ENCODE measurements at places on chromosomes 7 and 10. TPM values are rescaled to one million over a fixed set of nuclear protein-coding genes. Genes with fewer than 3 reads are reported as not detected.

DNA sequence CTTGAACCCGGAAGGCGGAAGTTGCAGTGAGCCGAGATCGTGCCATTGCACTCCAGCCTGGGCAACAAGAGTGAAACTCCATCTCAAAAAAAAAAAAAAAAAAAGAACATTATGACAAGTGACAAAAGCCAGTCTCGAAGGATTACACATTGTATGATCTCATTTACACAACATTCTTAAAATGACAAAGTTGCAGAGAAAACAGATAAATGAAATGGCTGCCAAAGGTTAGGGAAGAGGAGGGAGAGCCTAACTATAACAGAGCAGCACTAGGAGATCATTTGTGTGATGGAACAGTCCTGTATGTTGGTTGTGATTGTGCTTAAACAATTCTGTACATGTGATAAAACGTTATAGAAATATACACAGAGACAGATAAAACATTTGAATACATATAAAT is 16.2 kb upstream of the CPVL start:
- no peak for DNase-seq

The AASS gene
- total RNA-seq = 82.0 TPM

DNA sequence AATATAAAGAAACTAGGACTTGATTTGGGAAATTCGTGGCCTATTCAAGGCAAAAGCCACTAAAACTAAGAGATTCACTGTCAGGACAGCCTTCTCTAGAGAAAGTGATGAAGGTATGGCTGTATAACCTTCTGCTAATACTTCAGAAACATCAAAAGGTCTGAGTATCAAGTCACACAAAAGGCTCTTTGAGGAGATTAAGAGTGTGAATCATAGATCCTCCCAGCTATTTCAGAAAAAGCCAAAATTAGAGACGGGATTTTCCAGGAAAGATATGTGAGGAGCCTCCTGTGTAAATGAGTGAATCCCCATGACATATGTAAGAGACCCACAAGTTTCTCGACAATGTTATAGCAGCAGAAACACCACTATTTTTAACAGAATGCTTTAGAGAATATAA is 56.2 kb downstream of the UBE3C start:
- DNase-seq = no peak

The BTBD16 gene
- total RNA-seq = not detected

The VSTM2A gene
- total RNA-seq = not detected

DNA sequence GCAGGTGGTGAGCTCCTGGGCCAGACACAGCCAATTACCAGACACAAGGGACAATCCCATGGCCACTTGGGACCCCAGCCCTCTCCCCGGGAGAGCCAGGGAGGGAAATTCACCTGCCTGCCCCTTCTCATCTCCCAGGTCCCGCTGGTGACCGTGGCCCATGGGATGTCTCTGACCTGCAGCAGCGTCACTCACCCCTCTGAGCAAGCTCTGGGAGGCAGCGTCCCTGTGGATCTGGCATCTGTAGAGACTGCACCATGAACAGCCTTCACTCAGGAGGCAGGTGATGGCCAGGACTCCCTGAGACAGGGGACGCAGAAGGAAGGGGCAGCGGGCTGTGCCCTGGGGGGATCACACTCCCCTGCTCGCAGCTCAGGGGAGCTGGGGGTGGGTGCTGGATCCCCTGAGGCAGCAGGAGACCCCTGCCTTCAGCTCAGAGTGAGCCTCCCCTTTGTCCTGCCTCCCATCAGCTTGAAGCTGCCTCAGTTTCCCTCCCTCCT is 90.8 kb downstream of the FOXL3 start:
- DNase-seq = peak; percentile 7

The PTPRZ1 gene
- 9.1 TPM for total RNA-seq

- DNase-seq = no peak
Measured at GRCh38 chr7:84294847-84295455, 100.4 kb upstream of the SEMA3A start.

The SLC39A12 gene
- not detected for total RNA-seq

The TRPV6 gene
- total RNA-seq = 0.46 TPM

GRCh38 chr7:2689951-2690705 is 2.1 kb downstream of the AMZ1 start:
- no peak for DNase-seq

GRCh38 chr7:106869954-106870353 is 4.9 kb downstream of the PIK3CG start:
- no peak for DNase-seq

The NODAL gene
- not detected for total RNA-seq

GRCh38 chr7:50792342-50793119 is 9.8 kb upstream of the GRB10 start:
- peak; percentile 28 for DNase-seq

DNA sequence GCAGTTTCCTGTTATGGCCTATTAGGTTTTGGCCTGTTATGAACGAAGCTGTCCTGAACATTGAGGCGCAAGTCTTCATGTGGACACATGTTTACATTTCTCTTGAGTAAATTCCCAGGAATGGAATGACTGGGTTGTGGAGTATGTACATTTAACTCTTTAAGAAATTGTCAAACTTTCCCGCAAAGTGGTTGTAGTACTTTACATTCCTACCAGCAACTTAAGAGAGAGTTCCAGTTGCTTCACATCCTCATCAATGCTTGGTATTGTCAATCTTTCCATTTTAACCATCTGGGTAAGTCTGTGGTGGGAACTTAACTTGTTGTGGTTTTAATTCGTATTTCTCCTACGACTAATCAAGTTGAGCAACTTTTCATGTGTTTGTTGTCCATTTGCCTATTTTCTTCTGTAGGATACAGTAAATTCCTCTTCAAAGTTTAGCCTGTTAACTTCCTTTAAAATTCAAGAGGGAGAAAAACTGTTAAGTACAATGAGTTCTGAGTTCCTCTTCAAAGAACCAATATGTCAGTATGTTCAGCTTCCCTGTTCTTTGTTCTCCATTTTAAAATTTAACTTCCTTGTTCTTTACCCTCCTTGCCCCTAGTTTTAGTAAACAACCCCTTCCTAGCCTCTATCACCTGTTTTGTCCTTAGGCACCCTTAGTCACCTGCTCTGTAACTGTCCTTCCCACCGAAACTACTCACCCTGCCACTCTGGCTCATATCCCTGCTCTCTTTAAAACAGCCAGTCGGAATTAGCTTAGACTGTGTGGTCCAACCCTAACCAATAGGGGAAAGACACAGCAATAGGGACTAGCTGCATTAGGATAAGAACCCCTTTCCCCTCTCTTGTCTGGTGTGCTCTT is 74.0 kb downstream of the FAM241B start:
- DNase-seq = no peak

DNA sequence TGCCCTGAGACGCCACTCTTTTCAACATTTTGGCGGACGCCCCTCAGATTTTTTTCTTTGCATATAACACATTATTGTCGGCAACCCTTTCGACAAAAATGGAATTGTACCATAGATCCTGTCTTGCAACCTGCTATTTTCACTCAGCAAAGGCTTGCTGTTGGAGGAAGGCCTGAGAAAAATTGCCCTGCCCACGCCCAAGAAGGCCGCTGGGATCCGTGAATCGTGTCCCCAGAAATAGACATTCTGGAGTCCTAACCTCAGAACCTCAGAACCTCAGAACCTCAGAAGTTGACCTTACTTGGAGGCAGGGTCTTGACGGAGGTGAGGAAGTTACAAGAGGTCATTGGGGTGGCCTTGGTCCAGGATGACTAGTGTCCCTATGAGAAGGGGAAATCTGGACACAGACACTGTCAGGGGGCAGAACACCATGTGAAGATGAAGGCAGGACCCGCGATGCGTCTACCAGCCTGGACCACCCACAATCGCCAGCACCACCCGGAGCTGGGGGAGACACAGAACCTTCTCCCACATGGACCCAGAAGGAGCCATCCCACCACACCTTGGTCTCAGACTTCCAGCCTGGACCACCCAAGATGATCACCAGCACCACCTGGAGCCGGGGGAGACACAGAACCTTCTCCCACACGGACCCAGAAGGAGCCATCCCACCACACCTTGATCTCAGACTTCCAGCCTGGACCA is 19.1 kb upstream of the DNAAF5 start:
- no peak for DNase-seq

The CALHM1 gene
- total RNA-seq = not detected

- DNase-seq = no peak
Measured at GRCh38 chr7:112622159-112622715, 141.4 kb downstream of the LSMEM1 start.

The CYP2E1 gene
- 6.9 TPM for total RNA-seq

DNA sequence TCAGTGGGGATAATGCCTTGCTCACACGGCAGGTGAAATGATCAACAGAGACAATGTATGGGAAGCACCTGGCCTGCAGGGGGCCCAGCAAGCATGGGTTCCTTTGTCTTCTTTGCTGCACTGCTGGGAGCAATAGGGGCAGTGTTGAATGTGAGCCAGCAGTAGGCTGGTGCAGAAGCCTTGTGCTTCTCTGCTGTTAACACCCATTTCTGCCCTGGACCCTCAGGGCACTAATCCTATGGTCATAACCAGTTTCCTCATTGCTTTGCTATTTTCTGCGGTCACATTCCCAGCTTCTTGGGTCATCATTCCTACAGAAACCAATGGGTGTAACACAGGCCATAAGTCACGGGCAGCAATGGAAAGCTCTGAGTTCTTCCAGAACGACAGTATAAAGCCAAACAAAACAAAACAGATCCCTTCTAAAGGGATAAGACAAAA is 10.9 kb upstream of the LGI1 start:
- no peak for DNase-seq

DNA sequence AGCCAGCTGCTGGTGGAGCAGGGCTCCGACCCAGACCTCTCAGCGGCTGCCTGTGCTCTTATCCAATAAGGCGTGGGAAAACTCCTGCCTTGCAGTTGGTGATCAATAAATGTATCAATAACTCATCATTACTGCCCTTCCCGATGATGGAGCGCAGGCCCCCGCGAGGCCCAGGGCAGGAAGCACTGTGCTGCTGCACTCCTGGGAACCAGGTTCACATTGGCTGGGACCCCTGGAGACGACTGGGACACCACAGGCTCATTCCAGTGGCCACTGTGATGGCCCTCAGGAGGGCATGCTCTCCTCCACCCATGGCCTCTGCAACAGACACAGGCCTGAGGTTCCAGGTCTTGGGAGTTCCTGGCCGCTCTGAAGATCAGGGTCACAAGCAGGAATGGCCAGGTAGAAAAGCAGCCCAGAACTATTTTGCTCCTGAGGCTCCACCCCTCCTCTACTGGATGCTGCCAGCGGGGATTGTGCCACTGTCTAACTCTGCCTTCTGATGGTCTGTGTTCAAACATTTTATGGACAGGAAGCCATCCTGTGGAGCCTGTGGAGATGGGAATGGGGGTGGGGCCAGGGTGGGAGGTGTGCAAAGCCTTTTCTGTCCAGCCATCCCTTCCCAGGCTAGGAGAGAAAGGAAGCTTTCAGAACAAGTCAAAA is 287.4 kb upstream of the ZMIZ1 start:
- no peak for DNase-seq

The SORCS1 gene
- 7.4 TPM for total RNA-seq

DNA sequence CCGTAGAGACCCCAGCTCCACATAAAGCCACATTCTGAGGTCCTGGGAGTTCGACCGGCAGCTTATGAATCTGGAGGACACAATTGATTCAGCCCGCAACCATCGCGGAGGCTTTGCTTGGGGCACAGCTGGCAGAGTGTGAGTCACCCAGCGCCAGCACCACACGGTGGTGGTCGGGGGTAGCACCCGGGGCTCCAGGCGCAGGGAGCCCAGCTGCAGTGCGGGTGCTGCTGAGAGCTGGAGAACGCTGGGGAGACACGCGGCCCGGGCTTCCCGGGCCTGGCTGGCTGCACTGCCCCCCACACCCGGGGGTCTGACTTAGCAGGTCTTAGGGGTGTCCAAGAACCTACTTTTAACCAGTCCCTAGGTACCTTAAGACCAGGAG is 87.9 kb downstream of the PAXIP1 start:
- no peak for DNase-seq

The CCDC6 gene
- 72.4 TPM for total RNA-seq

The CABCOCO1 gene
- not detected for total RNA-seq

All from uterus (tissue), 4 donors.